ENCODE measurements at places on chromosomes 1 and 21.
A peak's percentile ranks its signal among the peaks of the same experiment; 100 is the strongest.

DNA sequence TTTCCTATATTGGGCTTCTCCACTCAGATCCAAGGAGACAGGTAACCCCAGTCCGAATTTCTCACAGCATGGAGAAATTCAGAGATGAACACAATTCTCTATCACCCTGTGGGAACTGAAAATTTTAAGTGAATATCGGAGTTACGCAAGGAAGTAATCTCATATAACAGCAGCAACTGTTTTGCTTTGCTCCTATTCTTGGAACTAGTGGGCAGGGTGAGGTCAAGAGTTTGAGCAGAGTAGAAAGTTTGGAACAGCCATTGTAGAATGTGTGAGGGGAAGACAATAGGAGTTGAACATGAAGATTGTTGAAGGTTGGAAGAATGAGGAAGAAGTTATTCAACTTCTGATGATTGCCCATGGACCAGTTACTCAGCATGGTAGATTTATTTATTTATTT lies 24.3 kb upstream of the SLC35D1 start:
- no peak for DNase-seq

DNA sequence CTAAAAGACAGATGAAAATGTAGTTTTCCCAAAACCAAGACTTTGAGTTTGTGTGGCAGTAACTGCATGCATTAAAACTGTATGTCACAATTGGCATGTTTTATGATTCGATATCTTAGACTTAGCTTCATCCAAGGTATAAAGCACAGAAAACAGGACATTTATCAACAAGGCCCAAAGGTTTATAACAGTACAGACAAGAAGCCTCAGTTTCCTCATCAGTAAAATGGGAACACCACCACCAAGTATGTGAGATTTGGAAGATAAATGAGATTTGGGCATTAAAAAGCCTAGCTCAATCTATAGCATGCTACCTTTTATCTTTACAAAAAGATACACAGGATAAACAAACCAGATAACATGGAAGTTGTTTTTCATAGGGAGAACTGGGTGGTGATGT lies 128.5 kb downstream of the DAB1 start:
- no peak for DNase-seq

DNA sequence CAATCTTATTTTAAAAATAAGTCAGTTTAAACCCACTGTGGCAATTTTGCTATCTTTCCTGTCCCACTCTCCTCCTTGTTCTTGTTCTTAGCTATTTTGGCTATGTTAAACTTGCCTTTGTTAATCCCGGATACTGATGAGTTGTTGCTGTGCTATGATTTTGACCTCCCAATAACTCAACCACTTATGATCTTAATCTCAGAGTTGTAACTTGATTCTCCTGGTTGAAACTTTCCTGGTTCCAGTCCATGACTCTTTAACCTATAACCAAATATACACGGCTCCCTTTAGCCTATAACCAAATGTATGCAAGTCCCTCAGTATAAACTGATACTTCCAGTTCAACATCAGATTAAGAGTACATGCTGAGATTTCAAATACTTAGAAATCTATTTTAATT lies 15.6 kb upstream of the ACADM start:
- DNase-seq, result no peak

DNA sequence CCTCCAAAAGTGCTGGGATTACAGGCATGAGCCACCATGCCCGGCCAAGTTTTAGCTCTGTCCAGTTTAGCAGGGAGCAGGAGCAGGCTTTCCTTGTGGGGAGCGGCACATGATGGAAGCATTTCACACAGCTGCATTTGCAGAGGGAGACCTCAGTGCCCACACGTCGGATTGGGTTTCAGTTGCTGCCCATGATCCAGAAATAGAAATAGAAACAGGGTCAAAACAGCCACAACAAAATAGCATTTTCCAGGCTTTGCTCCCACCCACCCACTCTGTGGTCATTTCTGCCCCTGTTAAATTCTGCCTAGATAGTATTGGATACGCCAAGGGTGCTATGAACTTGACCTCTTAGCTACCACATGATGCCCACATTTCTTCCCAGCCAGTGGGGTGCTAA lies 128.4 kb downstream of the CNIH3 start:
- no peak for DNase-seq

DNA sequence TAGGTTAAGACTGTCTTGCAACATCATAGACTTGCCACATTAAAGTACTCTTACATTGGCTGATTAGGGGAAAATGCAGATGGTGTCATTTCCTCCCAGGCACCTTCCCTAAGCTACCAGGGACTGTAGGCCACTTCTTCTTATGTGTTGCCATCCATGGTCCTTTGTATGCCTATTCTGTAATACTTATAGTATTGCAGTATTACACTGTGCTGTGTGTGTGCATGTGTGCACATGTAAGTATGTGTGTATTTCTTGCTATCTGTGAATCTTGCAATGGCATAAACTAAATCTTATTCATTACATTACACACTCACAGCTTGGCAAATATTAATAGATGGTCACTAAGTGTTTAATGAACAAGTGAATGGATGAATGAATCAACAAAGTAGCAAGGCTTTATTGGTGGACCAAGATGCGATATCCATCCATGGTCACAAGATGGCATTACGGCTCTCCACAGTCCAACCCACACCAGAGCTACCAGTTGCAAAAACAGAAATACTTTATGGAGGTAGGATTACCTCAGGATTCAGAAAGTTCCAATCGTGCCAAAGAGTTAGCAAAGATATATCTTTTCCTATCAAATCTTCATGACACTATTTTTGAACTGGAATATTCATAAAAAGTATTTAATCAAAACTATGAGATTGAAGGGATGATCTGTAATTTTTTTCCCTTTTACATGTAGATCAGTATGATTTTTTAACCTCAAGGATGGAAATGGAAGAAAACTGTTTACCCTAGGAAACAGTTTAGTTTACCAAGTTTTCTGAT lies 160.2 kb downstream of the DENND1B start:
- peak; percentile 64 for DNase-seq

DNA sequence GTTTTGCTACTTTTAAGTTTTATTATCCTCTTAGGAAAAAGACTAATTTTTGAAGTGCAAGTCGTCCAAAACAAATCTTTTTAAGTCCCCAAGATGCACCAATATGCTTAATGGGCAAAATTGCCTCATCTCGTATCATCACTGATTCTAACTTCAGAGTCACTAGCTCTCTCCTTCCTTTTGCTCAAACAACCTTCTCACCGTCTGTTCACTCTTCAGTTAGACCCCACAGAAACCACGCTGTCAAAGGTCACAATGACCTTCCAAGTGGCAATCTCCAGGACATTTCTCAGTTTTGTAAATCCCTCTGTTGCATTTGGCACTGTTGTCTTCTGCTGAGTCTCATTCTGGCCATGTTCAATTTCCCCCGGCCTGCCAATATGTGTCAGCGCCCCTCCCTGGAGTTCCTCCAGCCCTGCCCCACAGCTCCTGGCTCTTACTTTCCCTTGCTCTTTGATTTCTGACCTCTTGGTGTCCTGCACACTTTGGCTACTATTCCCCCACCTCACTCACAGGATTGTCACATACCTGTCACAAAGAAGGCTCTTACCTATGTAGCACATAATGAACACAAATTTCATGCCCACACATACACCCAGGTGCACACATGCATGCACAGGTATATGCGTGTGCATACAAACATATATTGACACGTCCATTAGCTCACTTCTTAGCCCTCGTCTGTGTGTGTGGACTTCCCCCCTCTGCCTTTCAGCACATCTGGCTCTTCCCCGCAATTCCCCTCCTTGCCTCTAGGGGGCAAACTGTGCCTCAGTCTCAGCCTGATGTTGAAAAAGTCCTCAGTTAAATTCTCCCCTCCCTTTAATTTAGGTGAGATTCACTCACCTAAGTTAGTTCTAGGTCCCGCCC lies 354.0 kb upstream of the DUSP10 start:
- DNase-seq, result peak; percentile 40

DNA sequence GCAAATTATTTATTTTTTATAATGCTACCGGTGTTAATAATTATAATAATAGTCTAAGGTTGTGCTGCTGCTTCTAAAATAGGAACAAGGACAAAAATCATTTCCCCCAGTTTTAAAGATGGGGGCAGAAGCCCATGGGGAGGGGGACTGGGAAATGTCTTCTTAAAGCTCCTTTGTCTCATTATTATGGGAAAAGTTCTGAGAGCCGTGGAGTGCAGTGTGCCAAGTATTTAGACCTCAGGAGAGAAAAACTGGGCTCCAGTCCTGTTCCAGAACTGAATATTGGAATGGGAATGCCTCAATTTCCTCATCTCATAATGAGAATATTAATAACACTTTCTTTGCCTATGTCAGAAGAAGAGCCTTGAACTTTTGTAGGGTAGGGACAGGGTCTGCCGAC lies 40.9 kb upstream of the ATF3 start:
- no peak for DNase-seq

- no peak for DNase-seq
These were observed 2.8 kb downstream of the GALNT2 start for GRCh38 chr1:230069796-230070195.

Data from lung microvascular endothelial cell (primary cell).